Neural crest cell (in vitro differentiated cells): ENCODE measurements at places on chromosomes 4 and X. TPM values are rescaled to one million over a fixed set of nuclear protein-coding genes. Genes with fewer than 3 reads are reported as not detected.

Gene DGAT2L6
- not detected in 2 replicates for total RNA-seq

Gene RAP2C
- total RNA-seq: 48.2 and 49.6 TPM in 2 replicates

Gene SLC6A8
- 123 and 125 TPM in 2 replicates for total RNA-seq

Gene POF1B
- not detected in 2 replicates for total RNA-seq

Gene SOD3
- 0.16 and 0.32 TPM in 2 replicates for total RNA-seq

Gene MAGEA2B
- not detected in 2 replicates for total RNA-seq

Gene EFHC2
- total RNA-seq: 0.77 and 1.2 TPM in 2 replicates

Gene SPP1
- 14.2 and 23.5 TPM in 2 replicates for total RNA-seq

Gene SLC10A6
- not detected in 2 replicates for total RNA-seq

Gene NR0B1
- not detected in 2 replicates for total RNA-seq

Gene SEPSECS
- 8.2 and 9.3 TPM in 2 replicates for total RNA-seq

Gene APELA
- 0.18 and 0.56 TPM in 2 replicates for total RNA-seq

Gene TRAM1L1
- total RNA-seq: 4.6 and 5.0 TPM in 2 replicates

Gene TRIM60
- total RNA-seq: not detected in 2 replicates

Gene TNIP3
- total RNA-seq: not detected in 2 replicates

Gene ANOS1
- 18.1 and 18.8 TPM in 2 replicates for total RNA-seq

Gene FAM184B
- total RNA-seq: 0.12 and 0.16 TPM in 2 replicates

Gene ARHGEF9
- 40.9 and 43.6 TPM in 2 replicates for total RNA-seq

Gene MAGEA9B
- not detected in 2 replicates for total RNA-seq

Gene NDUFA1
- total RNA-seq: 62.0 and 65.6 TPM in 2 replicates

Gene PF4V1
- not detected in 2 replicates for total RNA-seq

Gene KCNE5
- total RNA-seq: 1.9 TPM in 2 replicates

Gene CSAG1
- not detected in 2 replicates for total RNA-seq

Gene ERAS
- 0.49 and 0.50 TPM in 2 replicates for total RNA-seq

Gene ZXDA
- total RNA-seq: not detected in 2 replicates

Gene SERPINA7
- total RNA-seq: not detected in 2 replicates

Gene STBD1
- 0.47 and 0.57 TPM in 2 replicates for total RNA-seq

Gene PRR32
- not detected in 2 replicates for total RNA-seq
